ENCODE measurements at places on chromosomes 11 and 22.

- no peak for DNase-seq
Measured at GRCh38 chr22:27435844-27436576, 365.5 kb downstream of the MN1 start.

DNA sequence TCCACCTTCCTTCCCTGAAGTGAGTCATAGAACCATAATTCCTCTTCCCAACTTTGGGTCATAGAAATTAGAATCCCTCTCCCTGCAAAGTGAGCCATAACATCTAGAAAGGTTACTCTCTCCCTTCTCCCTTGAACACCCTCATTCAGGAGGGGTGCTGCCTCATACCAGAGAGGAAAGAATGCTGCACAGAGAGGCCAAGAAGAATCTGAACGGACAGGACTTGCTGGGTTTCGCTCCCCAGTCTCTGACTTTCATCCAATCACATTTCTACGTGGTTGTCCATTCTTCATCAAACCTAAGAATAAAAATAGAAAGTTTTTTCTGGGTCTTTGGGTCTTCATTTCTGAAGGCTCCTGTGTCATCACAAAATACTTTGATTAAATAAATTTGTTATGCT is 31.0 kb upstream of the BIRC3 start:
- no peak for DNase-seq

DNA sequence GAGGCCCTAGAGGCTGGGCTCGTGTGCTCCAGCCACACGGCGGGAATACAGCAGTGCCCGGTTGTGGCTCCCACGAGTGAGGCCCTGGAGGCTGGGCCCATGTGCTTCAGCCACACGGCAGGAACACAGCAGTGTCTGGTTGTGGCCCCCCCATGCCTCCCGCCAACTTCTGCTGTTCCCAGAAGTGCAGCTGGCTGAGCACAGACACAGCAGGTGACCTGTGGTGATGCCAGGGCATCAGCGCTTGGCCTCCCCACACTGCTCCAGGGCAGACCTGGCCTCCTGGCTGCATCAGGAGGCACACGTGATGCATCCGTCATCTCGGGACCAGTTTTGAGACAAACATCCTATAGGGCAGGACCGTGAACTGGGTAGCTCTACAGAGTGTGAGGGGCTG is 110.3 kb downstream of the KCNQ1OT1 start:
- no peak for DNase-seq

- no peak for DNase-seq
Measured at GRCh38 chr22:18935889-18936529, at the start of gene PRODH. TSS of gene PRODH (minus strand) at chr22:18936293. CDS start at chr22:18936287, 6 bp downstream.

Measured in activated T-cell treated with anti-CD3 and anti-CD28 coated beads, Interleukin-2, amount 50 U/mL, for 48 hours (primary cell).